GM12865 (cell line): ENCODE measurements at places on chromosomes 12 and 14.

DNA sequence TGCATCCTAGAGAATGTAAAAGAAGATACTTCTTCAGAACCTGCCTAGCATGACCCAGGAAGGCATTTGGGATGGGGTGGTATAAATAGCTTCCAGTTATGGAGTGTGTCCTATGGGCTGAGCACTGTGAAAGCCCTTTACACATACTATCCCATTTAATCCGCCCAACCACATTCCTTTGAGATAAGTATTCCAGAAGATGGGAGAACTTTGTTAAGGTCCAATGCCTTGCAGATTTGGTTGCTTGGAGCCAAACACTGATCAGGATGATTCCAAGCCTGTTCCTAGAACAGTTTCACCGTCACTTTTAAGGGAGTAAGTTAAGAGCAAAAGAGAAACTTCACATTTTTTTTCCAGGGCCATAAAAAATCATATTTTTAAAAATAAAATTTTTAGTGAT lies 82.5 kb upstream of the CLMN start:
- no peak for DNase-seq

- DNase-seq: no peak
Measured at GRCh38 chr12:119245904-119246494, 67.3 kb downstream of the HSPB8 start.

GRCh38 chr12:14393751-14394150 lies 28.3 kb downstream of the ATF7IP start:
- no peak for DNase-seq

DNA sequence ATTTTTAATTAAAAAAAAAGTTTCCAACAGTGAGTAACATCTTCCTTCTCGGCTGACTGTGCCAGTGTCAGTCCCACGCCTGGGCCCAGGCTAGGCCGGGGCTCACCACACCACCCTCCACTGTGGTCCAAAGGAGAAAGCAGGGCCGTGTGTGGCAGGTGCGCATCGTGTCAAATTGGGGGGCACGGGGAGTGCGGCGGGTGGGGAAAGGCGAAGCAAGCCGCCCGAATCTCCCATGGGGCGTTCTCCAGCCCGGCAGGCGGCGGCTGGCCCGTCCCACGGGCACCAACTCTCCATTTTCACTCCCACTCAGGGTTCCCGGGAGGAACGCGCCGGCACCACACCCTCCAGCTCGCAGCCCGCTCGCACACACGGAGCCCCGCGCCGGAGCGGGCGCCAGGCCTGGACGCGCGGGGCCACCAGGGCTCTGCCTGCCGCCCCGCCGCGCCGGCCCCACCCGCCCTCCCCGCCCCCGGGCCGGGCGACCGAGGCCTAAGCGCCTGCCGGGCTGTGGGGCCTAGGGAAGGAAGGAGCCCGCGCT lies 604 bp downstream of the EEA1 start:
- peak; percentile 49 for DNase-seq

GRCh38 chr14:68969278-68970033 lies 9.6 kb downstream of the ACTN1 start:
- no peak for DNase-seq

DNA sequence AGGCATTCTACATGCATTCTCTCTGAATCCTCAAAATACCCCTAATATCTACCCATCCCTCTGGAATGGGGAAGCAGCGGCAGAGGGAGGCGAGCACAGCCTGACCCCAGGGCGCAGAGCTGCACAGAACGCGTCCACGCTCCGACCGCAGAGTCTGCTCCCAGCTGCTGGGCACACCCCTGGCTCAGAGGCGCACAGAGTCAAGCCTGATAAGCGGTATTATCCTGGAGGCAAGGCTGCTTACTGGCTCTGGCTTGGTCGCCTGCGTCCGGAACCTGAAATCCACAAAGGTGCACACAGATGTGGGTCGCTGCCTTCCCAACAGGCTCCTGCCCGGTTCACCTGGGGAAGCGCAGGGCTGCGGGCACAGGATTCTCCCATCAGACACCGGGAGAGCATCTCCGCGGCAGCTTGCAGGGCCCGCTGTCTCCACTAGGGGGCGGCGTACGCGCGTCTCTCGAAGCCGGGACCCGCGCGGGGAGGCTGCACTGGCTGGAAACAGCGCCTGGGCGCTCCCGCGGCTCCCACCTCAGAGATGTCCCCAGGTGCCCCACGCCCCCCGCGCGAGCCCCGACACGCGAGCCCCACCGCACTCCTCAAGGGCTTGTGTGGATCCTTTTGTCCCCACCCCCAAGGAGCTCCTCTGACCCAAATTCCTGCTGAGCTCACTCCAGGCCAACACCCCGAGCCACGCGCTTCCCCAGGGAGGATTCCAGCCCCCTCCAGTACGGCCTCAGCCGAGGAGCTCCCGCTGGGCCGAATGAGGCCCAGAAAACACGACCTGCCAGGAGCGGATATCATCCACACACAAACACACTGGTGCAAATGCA lies 120.1 kb upstream of the FZD10 start:
- DNase-seq: no peak

GRCh38 chr12:52007158-52007921 lies 594 bp downstream of the TAMALIN start:
- no peak for DNase-seq

DNA sequence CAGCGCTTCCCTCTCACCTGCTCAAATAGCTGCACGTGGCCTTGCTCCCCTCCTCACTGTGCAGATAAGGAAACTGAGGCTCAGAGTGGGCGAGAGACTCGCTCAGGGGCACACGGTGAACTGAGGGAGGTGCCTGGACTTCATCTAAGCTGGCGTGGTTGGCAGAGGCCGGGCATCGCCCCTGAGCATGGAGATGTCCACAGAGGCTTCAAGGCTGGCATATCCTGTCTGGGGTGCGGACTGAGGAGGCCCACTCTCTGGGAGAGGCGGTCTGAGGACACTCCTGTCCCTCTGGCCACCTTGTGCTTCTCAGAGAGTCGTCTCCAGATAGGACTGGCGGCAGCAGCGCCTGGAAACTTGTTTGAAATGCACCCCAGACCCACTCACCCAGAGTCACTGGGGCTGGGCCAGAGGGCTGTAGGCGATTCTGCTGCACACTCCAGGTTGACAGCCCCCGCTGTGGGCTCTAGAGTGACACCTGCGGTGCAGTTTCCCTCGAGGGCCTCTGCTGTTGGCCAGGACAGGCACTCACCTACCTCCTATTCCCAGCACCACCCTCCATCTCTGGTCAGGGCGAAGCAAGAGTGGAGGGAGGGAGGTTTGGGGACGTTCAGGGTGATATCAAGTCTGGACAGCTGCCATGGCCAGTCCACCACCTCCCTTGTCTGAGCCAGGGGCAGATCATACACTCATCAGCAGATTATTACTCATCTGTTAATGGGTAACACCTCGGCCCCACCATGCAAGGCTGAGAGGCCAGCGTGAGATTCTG lies 11.2 kb upstream of the LBHD2 start:
- DNase-seq: no peak

GRCh38 chr14:102927878-102928411 lies 5.5 kb downstream of the AMN start:
- DNase-seq: no peak

- no peak for DNase-seq
Measured at GRCh38 chr14:43778570-43778936, 728.5 kb downstream of the FSCB start.

GRCh38 chr12:8045952-8046944 lies 13.7 kb downstream of the FOXJ2 start:
- DNase-seq: peak; percentile 80

DNA sequence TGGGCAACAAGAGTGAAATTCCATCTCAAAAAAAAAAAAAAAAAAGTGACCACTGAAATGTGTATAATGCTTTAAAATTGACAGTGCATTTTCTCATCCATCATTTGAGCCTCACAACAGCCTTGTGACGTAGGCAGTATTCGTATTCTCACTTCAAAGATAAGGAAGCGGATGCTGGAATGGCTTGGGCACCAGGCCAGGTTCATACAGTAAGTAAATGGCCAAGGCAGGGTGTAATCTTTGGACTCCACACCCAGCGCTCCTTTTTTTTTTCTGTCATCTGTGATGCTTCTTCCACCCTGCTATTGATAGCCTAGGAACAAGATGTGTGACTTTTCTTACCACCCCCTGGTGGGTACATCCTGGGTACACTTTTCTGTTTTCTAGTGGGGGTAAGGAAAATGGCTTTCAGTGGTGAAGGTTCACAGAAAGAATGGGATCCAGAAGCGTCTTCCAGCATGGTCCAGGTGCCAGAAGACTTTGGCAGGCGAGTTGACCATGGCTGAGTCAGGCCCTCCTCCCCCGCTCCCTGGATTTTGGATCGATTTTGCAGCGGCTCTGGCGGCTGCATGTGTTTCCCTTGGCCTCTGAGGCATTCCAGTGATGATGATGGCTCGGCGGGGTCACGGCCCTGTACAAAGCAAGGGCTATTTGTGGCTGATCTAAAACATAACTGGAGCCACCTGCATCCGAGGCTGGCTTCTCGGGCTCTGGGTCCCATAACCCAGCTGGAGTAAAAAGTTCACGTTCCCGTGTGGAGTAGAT lies 110.6 kb downstream of the CACNA1C start:
- no peak for DNase-seq

- DNase-seq: no peak
Measured at GRCh38 chr14:95623195-95623594, 63.0 kb upstream of the TCL1B start.

- DNase-seq: peak; percentile 23
Measured at GRCh38 chr12:26287671-26288381, 92.5 kb downstream of the SSPN start.

DNA sequence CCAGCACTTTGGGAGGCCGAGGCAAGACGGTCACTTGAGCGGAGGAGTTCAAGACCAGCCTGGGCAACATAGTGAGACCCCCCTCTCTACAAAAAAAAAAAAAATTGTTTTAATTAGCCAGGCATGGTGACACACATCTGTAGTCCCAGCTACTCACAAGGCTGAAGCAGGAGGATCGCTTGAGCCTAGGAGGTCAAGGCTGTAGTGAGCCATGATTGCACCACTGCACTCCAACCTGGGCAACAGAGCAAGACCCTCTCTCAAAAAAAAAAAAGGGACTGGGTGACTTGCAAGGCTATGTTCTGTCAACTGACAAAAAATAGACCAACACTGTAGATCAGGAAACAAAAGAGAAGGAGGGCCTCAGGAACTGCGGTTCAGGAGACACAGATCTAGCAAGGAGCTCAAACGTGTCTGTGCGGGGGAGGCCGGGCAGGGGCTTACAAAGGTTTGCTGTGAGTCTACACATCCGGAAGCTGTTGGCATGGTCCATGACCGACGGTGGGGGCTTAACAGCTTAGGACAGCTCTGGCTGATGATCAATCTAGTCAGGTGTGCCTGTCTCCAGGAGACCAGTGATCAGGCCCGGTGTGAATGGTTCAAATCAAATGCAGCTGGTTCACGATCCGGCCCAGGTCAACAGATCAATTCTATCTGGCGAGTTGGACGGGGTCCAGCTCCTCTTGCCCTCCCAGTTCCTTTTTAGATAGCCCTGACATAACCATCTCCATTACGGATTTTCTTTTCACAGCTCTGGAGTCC lies 31.7 kb upstream of the INF2 start:
- DNase-seq: peak; percentile 83

GRCh38 chr14:20327005-20327869 lies 5.8 kb downstream of the CCNB1IP1 start:
- DNase-seq: peak; percentile 70

- DNase-seq: no peak
Measured at GRCh38 chr12:78674311-78675090, 190.1 kb upstream of the SYT1 start.

GRCh38 chr14:93036652-93037345 lies 78.9 kb downstream of the ITPK1 start:
- DNase-seq: peak; percentile 21

DNA sequence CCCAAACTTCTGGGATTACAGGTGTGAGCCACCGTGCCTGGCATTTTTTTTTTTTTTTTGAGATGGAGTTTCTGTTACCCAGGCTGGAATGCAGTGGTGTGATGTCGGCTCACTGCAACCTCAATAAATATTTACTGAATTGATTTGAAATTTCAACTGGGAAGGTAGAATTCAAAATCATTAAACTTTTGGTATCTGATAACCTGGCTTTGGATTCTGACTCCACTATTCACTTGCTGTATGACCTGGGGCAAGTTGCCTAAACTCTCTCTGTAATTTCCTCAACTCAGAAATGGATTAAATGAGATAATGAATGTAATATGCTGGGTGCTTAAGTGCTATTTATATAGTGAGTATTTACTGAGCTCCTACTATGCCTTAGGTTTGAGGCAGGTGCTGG lies 8.7 kb upstream of the METAP2 start:
- DNase-seq: no peak

- DNase-seq: no peak
Measured at GRCh38 chr12:5189173-5189572, 145.5 kb downstream of the KCNA5 start.

DNA sequence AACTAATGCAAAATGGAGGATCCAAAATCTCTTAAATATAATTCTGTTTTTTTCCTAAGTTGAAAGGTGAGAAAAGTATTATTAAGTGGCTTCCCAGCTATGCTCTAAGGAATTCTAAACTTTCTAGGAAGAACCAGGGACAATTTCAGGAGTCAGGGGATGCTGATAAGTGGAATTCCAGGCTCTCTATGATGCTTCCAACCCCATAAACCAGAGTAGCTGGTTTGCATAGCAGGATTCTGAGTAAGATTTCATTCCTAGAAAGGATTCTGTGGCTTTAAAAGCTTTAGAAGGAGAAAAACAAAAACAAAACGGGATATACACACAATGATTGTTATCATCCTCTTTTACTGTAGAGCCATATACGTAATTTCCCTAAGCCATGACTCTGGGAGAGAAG lies 93.9 kb downstream of the SLC16A7 start:
- DNase-seq: no peak

- DNase-seq: peak; percentile 69
Measured at GRCh38 chr12:52372216-52373154, 5.2 kb upstream of the KRT85 start.

DNA sequence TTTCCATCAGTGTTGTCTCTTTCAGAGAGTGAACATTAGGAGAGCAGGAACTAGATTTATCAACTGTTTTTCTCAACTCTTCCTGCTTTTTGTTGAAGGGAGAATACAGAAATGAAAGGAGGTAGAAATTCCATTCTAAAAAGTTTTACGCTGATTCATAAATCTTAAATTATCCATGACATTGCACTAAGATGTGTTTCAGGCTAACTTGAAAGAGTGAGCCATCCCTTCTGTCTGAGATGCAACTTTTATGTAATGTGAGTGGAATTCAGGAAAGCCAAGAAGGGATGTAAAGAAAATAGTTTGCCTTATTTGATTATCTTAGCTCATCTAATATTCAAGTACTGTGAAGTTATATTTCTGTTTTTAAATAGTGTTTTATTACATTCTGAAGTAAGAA lies 349.5 kb upstream of the RGS6 start:
- no peak for DNase-seq

GRCh38 chr14:85247071-85247470 lies 282.9 kb upstream of the FLRT2 start:
- DNase-seq: no peak
